ENCODE measurements at places on chromosomes 13 and 19.
A peak's percentile ranks its signal among the peaks of the same experiment; 100 is the strongest.

- DNase-seq = no peak
Measured at GRCh38 chr13:22108283-22108942, 437.5 kb downstream of the FGF9 start.

- DNase-seq = no peak
Measured at GRCh38 chr13:95023405-95023804, 277.8 kb downstream of the ABCC4 start.

DNA sequence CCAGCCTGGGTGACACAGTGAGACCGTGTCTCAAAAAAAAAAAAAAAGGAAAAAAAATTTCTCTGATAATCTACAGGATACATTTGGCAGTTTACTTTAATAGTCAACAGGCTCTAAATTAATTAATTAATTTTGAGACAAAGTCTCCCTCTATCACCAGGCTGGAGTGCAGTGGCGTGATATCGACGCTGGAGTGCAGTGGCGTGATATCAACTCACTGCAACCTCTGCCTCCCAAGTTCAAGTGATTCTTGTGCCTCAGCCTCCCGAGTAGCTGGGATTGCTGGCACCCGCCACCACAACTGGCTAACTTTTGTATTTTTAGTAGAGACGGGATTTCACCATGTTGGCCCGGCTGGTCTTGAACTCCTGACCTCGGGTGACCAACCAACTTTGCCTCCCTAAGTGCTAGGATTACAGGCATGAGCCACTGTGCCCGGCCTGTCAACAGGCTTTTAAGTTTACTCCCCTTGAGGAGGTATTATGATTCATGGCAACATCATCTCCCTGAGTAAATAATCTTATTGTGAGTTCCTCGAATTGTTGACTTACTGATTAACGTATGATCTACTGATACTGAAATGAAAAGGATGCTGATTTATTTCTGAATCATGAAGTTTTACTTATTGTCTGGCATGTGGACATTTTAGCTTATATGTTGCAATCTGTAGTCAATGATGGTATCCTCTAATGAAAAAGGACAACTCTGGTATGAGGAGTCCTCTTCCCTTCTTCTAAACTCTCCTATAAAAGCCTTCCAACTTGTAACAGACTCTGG is 21.3 kb upstream of the MTRF1 start:
- DNase-seq = no peak

GRCh38 chr19:16316506-16316882 is 8.1 kb upstream of the KLF2 start:
- no peak for DNase-seq

DNA sequence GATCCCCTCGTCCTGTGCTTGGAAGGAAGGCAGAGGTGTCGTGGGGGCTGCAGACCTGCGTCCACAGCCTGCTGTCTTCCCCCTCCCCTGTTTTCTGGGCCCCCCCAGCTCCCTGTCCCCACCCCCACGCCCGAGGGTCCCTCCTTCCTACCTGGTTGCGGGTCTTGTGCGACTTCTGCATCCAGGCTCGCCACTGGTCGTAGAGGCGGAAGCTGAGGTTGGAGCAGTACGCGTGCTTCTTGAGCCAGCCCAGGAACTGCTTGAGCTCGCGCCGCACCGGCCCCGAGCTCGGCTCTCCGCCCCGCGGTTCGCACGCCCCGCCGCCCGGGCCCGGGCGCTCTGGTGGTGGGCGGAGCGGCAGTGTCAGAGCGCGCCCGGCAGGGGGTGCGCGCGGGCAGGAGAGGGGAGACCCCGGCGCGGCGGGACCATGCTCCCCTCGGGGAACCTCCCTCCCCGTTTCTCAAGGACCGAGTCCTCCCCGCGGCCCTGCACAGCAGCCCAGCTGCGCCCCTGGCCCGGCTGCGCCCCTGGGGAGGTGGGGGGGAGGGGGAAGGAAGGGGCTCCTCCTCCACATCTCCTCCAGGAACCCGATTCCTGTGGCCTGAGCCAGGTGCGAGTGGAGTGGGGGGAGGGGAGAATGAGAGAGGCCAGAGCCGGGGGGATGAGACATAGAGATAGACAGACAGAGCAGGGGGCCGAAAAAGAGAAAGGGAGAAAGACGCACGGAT is 5.7 kb downstream of the REX1BD start:
- peak; percentile 72 for DNase-seq

- DNase-seq = no peak
Measured at GRCh38 chr19:4357921-4358326, 14.6 kb downstream of the MPND start.

DNA sequence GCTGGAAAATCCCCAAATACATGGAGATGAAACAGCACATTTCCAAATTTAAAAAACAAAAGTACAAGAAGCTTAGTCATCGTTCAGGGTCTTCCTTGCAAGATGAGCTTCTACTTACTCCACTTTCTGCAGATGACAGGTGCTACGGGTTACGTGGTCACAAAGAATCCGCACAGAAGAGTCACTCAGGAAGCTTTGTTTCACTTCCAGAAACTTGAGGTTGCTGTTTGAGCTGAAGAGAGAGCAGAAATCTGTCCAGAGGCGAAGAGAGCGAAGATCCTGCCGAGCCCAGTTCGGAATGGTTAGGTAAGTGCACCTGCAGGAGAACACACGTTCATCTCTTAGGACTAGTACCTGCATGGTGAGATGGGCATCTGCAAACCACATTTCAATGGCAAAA is 9.4 kb downstream of the NLRP7 start:
- no peak for DNase-seq

DNA sequence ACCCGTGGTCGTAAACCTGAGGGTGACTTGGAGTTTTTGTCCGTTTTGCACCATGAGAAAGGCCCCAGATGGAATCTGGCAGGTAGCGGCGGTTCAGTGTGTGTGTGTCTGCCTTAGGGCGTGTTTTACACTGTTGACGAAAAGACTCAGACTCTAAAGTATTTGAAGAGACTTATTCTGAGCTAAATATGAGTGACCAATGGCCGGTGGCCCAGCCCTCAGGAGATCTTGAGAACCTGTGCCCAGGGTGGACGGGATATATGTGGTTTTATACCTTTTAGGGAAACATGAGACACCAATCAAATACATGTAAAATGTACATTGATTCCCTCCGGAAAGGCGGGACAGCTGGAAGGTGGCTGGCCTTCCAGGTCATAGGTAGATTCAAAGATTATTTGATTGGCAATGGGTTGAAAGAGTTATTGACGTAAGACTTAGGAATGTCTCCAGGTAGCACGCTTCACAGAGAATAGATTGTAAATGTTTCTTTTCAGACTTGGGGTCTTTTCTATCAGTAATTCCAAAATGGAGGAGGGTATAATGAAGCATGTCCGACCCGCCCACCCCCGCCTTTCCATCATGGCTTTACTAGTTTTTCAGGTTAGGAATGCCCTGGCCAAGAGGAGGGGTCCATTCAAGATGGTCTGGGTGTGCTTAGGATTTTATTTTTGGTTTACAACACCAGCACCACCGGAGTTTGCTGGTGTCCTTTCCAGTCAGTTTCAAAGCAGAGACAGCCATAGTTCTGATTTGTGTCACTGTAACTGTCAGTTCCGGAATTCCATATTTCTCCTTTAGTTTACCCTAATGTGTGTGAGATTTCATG is 1.0 kb upstream of the ZNF529 start:
- DNase-seq = no peak

DNA sequence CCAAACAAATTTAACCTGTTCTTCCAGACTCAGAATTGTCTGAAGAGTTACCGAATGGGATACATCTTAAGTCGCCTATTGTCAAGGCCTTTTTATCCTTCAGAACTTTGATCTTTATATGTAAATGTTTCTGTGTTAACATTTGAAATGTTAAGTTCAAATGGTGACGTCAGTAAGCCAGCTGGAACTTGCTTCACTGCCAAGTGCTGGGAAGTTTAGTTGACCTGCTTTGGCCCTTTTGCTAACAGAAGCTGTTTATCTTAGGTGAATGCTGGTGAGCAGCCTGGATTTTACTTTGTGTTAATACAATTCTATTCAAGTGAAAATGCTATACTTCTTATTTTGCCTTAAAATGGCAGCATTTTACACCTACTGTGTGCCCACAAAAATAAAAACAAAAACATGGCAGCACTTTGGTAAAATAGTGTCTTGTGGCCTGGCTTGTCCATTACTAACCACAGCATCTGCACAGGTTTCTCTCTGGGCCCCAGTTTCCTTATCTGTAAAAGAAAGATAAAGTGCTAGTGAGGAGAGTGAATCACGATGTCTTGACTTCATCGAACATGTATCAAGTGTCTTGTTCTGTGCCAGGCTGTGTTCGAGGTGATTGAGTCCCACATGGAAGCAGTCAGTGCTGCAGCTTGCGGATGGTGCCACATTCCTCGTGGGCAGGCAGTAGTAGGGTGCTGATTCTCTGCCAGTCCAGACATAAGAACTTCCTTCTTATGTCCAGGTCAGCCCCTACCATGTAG is 2.2 kb downstream of the NAXD start:
- DNase-seq = no peak

GRCh38 chr13:102724923-102725322 is 30.1 kb upstream of the METTL21C start:
- DNase-seq = no peak

DNA sequence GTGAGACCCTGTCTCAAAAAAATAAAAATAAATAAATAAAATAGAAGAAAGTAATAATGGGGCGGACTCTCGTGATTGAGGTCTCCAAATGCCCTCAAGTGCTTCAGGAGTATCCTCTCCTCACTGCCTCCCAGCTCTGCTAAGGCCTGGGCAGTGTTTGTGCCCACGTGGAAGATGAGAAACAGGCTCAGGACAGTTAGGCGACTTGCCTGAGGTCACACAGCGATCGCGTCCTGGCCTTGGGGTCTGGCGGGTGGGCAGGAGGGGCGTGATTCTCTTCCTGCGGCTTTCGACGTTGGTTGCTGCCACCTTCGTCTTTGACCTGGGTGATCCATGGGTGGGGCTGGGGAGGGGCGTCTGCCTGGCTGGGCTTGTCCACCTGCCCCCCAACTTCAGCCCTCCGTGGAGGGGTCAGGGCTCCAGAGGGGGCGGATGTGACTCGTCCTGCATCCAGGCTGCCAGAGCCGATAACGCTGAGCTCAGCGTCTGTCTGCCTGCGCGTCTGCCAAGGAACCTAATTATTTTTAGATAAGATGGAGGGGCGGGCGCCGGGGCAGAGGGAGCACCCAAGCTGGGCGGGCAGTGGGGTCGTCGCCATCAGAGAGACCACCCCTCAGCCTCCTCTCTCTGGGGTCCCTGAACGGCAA is 56.9 kb downstream of the NFIC start:
- DNase-seq = no peak

DNA sequence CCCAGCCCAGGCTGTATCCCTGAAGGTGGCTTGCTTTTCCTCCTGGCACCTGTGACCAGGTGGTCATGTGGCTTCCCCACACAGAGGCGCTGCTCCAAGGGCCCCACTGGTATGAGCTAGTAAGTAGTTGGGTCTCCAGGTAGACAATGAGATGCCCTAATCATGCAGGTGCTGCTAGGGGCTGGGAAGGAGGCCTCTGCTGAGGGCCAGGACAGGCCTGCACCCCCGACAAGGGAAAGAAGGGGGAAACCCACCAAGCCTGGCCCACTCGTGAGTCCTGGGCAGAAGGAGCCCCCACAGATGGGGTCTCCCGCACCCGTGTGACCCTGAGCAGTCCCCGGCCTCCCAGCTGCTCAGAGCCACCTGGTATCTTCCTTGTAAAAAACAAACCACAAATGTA is 13.2 kb downstream of the PEX11G start:
- no peak for DNase-seq

DNA sequence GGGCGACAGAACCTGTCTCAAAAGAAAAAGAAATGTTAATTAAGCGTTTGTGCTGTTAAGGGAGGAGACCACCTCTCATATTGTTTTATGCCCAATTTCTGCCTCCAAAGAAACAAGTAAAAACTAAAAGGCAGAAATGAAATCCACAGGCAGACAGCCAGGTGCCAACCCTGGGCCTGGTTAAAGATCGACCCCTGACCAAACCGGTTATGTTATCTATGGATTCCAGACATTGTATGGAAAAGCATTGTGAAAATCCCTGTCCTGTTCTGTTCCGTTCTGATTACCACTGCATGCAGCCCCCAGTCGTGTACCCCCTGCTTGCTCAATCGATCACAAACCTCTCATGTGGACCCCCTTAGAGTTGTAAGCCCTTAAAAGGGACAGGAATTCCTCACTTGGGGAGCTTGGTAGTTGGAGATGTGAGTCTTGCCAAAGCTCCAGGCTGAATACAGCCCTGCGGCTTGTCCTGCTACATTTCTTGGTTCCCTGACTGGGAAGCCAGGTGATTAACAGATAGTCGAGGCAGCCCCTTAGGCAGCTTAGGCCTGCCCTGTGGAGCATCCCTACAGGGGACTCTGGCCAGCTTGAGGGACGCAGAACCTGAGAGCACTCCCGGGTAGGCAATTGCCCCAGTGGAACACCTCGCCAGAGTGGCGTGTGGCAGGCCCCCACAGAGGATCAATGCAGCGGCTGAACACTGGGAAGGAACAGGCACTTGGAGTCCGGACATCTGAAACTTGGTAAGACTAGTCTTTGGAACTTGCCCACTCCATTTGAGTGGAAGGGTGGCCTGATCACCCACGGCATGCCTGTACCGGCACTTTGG is 748 bp upstream of the ZNF552 start:
- no peak for DNase-seq

DNA sequence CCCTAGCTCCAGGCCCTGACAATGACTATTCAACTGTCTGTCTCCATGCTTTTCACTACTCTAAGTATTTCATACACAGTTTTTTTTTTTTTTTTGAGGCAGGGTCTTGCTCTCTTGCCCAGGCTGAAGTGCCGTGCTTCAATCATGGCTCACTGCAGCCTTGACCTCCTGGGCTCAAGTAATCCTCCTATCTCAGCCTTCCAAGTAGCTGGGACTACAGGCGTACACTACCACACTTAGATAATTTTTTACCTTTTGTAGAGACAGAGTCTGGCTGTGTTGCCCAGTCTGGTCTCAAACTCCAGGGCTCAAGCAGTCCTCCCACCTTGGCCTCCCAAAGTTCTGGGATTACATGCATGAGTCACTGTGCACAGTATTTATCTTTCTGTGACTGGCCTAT is 815.4 kb downstream of the DACH1 start:
- no peak for DNase-seq

- DNase-seq = no peak
Measured at GRCh38 chr13:111919849-111920248, 147.1 kb upstream of the SOX1 start.

DNA sequence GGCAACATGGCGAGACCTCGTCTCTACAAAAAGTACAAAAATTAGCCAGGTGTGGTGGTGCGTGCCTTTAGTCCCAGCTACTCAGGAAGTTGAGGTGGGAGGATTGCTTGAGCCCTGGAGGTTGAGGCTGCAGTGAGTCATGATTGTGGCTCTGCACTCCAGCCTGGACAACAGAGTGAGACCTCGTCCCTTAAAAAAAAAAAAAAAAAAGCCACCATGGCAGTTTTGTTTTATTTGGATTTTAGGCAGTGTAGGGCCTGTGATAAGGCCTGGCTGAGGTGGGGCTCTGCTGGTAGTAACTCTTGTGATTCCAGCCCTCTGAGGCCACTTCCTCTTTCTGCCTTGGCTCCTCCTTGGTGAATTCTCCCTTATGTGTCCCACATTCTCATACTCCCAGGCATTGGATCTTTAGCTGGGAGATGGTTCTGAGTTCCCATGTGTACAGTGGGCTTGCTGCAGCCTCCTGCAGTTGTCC is 39.2 kb downstream of the GATAD2A start:
- no peak for DNase-seq

Data from activated gamma-delta T cell treated with Interleukin-2 at 50 U/mL for 16 hours (primary cell).